Tibial artery (tissue), 4 donors: ENCODE measurements at places on chromosomes 2 and 18.

DNA sequence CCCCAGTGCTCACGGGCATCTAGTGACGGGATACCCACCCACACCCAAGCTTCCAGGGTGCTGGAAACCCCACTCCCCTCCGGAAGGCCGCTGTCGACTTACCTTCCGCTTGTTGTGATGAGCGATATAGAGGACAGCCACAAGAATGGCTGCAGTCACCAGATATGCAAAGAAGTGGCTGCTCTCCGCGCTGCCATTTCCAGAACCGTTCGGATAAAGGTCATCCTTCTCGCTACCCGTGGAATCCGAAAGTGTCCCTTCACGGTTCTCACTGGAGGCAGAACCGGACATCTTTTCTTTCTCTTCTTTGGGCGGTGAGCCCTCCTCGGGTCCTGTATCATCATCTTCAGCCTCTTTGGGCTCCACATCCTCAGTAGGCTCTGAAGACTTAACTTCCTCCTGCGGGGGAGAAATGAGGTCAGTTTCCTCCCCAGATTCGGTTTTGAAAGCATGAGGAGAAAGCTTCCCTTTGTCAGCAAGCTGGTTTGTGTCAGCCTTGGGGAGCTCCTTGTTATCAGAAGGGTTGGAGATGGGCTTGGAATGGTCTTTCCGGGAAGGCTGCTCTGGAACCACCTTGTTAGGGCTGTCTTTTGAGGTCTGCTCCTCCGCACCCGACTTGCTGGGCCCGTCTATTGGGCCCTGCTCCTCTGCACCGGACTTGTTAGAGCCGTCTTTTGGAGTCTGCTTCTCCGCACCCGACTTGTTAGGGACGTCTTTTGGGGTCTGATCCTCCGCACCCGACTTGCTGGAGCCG, 1.2 kb downstream of the TGOLN2 start:
- peak overlapping the region; percentile 96 for H3K27ac ChIP-seq
- DNase-seq = no peak
- peaks cover 33% of the 10 kb centered on the region for H3K4me1 ChIP-seq
- H3K36me3 ChIP-seq = peaks cover 41% of the 10 kb centered on the region

- H3K36me3 ChIP-seq = no peaks in the 10 kb centered on the region
- no peak overlapping the region for H3K27ac ChIP-seq
Measured at GRCh38 chr2:158505448-158505934, 48.7 kb downstream of the PKP4 start.

- H3K4me1 ChIP-seq = no peaks in the 10 kb centered on the region
- H3K27ac ChIP-seq = no peak overlapping the region
- H3K36me3 ChIP-seq = no peaks in the 10 kb centered on the region
- H3K27me3 ChIP-seq = no peaks in the 10 kb centered on the region
- DNase-seq = no peak
Measured at GRCh38 chr2:57523304-57523703, 523.3 kb upstream of the VRK2 start.

DNA sequence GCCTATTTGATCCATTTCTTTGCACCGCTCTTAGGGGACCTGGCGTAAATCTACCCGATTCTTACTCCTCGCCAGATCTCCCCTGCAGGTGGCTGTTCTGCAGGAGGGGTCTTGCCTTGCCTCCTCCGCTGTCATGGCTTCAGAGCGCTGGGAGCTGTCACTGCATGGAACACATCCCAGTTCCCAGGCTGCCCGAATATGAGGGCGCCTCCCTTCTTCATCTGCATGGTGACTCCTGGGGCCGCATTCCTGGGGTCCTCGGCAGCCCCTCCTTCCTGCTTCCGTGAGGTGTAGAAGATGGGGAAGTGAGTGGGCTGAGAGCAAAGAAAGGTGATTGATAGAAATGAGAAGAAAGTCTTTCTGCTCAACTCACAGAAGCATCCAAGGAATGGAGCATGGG, 27.3 kb upstream of the COPS8 start:
- H3K27ac ChIP-seq = no peak overlapping the region
- H3K4me1 ChIP-seq = peaks cover 22% of the 10 kb centered on the region
- H3K36me3 ChIP-seq = no peaks in the 10 kb centered on the region
- DNase-seq = no peak
- no peak overlapping the region for H3K4me3 ChIP-seq

GRCh38 chr18:1914489-1914888, 656.8 kb downstream of the METTL4 start:
- H3K36me3 ChIP-seq = no peaks in the 10 kb centered on the region
- H3K4me1 ChIP-seq = no peaks in the 10 kb centered on the region
- no peak overlapping the region for H3K27ac ChIP-seq
- no peaks in the 10 kb centered on the region for H3K27me3 ChIP-seq
- no peak overlapping the region for H3K4me3 ChIP-seq
- DNase-seq = no peak

GRCh38 chr2:177270531-177270930, 6.0 kb upstream of the NFE2L2 start:
- no peaks in the 10 kb centered on the region for H3K36me3 ChIP-seq
- H3K27ac ChIP-seq = no peak overlapping the region
- no peak for DNase-seq

DNA sequence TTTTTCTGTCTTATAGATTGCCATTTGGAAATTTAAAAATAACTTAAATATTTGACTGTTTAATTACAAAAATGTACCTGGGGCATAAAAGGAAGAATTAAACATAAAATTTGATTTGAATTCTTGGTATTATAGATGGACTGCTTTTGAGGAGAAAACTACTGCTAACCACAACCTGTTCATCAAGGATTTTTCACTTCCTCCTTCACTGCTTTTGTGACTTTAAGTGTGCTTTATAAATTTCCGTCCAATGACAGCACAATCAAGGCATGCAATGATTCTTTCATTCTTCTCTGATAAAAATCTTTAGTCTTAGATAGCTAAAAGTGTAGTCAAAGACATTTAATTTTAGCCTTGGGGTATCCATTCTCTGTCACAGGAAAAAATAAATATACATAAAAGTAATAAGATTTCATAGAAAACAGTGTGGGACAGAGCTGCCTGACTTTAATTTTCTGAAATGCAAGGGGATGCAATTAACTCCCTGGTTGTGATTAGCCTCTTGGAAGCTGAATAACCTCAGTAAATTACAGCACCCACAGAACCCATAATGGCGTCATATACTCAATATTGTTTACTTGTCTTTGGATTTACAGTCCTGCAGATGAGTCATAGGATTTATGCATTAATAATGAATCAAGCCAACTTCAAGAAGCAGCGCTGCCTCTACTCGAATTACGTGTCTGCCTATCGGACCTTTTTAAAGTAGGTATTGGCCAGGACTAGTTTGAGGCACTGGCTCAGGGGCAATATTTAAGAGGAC, 587.9 kb downstream of the NRXN1 start:
- H3K27me3 ChIP-seq = no peaks in the 10 kb centered on the region
- H3K4me3 ChIP-seq = no peak overlapping the region
- DNase-seq = no peak
- no peak overlapping the region for H3K27ac ChIP-seq

GRCh38 chr2:219175928-219176817, 552 bp downstream of the CNPPD1 start:
- H3K36me3 ChIP-seq = peaks cover 57% of the 10 kb centered on the region
- H3K4me3 ChIP-seq = peak overlapping the region; percentile 90
- peaks cover 40% of the 10 kb centered on the region for H3K4me1 ChIP-seq
- DNase-seq = peak; percentile 79
- H3K27ac ChIP-seq = peak overlapping the region; percentile 98
- H3K27me3 ChIP-seq = no peaks in the 10 kb centered on the region

GRCh38 chr2:170157025-170157684, 20.8 kb upstream of the MYO3B start:
- no peak overlapping the region for H3K27ac ChIP-seq
- no peak for DNase-seq
- no peaks in the 10 kb centered on the region for H3K36me3 ChIP-seq
- H3K4me3 ChIP-seq = no peak overlapping the region
- H3K27me3 ChIP-seq = no peaks in the 10 kb centered on the region

DNA sequence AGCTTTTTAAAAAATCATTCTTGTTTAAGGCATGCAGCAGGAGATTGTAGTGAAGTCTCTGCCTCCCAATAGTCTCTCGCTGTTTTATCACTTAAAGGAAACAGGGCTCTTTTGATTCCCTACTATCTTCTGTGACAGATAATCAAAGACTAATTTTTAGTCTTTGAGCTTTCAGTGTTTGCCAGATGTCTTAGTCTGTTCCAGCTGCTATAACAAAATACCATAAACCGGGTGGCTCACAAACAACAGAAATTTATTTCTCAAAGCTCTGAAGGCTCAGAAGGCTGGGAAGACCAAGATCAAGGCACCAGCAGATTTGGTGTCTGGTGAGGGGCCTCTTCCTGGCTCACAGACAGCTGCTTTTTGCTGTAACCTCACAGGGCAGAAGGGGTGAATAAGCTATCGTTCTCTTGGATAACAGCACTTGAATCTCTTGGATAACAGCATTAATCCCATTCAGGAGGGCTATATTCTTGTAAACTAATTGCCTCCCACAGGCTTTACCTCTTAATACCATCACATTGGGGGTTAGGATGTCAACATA, 37.8 kb upstream of the STAT4 start:
- DNase-seq = no peak
- no peaks in the 10 kb centered on the region for H3K27me3 ChIP-seq
- no peaks in the 10 kb centered on the region for H3K36me3 ChIP-seq
- H3K4me1 ChIP-seq = no peaks in the 10 kb centered on the region

GRCh38 chr2:97994476-97994875, 1.3 kb downstream of the TMEM131 start:
- no peak for DNase-seq

GRCh38 chr2:54524226-54524991, 68.3 kb downstream of the SPTBN1 start:
- peaks cover 23% of the 10 kb centered on the region for H3K4me1 ChIP-seq
- no peak overlapping the region for H3K4me3 ChIP-seq
- peak overlapping the region; percentile 9 for H3K27ac ChIP-seq

GRCh38 chr2:215379039-215379438, 56.8 kb downstream of the FN1 start:
- H3K27ac ChIP-seq = no peak overlapping the region
- no peaks in the 10 kb centered on the region for H3K27me3 ChIP-seq
- peaks cover 96% of the 10 kb centered on the region for H3K36me3 ChIP-seq
- no peak overlapping the region for H3K4me3 ChIP-seq
- no peaks in the 10 kb centered on the region for H3K4me1 ChIP-seq
- DNase-seq = no peak

GRCh38 chr18:9516437-9517064, 41.2 kb downstream of the RALBP1 start:
- no peak for DNase-seq
- H3K27ac ChIP-seq = peak overlapping the region; percentile 18
- H3K4me1 ChIP-seq = no peaks in the 10 kb centered on the region
- H3K27me3 ChIP-seq = no peaks in the 10 kb centered on the region

DNA sequence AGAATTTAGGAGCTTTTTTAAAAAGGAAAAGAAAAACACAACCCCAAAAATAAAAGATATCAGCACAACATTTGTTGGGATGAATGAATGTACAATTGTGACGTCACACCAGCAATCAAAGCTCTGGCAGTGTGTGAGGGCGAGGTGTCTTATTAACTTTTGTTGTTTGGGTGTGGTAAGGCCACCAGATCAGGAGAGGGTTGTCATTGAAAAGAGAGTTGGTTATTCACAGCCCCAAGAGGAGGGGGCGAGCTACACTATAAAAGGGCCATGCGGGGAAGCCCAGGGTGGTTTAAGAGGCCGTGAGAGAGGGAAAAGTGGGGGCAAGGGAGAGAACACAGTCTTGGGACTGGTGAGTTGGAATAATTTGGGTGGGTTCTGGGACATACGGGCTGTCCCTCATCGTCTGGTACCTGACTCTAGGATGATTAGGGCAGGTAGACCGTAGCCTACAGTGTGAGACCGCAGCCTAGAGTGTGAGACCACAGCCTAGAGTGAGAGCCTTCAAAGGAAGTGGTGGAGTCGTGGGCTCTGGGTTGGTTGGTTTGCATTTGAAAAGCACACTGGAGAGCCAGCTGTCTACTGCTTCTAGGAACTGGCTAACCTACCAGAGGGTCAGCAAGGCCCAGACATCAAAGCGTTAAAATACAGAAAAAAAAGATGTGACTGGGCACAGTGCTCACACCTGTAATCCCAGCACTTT, 128.4 kb downstream of the INO80D start:
- H3K4me3 ChIP-seq = no peak overlapping the region
- no peaks in the 10 kb centered on the region for H3K36me3 ChIP-seq
- no peak overlapping the region for H3K27ac ChIP-seq
- no peaks in the 10 kb centered on the region for H3K4me1 ChIP-seq
- H3K27me3 ChIP-seq = no peaks in the 10 kb centered on the region

DNA sequence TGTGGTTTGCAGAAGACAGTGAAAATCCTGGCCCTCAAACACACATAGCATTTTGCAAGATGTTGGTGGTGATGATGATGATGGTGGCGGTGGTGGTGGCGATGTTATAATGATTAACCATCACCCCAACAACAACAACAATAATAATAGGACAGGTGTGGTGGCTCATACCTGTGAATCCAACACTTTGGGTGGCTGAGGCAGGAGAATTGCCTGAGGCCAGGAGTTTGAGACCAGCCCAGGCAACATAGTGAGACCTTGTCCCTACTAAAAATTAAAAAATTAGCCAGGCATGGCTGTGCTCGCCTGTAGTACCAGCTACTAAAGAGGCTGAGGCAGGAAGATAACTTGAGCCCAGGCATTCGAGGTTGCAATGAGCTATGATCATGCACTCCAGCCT, 3.8 kb downstream of the VIT start:
- H3K27me3 ChIP-seq = no peaks in the 10 kb centered on the region
- no peaks in the 10 kb centered on the region for H3K36me3 ChIP-seq
- no peak overlapping the region for H3K4me3 ChIP-seq
- DNase-seq = no peak
- peaks cover 9% of the 10 kb centered on the region for H3K4me1 ChIP-seq

DNA sequence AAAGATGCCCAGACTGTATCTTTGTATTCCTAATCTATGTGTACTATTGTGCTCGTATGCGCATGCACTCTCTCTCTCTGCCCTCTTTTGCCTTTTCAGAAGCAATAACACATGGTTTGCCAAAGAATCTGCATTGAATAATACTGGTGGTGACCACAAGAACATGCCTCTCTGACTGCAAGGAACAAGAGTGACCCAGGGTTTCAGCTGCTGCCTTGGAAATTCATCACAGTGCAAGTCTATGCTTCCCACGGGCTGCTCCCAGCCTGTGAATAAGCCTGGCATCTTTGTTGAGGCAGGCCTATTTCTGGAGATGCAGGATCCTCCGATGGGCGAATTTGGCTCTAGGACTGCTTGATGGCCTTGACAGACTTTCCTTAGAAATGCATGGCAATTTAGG, 689.4 kb upstream of the FANCL start:
- no peak for DNase-seq
- no peaks in the 10 kb centered on the region for H3K27me3 ChIP-seq
- H3K36me3 ChIP-seq = no peaks in the 10 kb centered on the region
- no peaks in the 10 kb centered on the region for H3K4me1 ChIP-seq
- no peak overlapping the region for H3K27ac ChIP-seq

DNA sequence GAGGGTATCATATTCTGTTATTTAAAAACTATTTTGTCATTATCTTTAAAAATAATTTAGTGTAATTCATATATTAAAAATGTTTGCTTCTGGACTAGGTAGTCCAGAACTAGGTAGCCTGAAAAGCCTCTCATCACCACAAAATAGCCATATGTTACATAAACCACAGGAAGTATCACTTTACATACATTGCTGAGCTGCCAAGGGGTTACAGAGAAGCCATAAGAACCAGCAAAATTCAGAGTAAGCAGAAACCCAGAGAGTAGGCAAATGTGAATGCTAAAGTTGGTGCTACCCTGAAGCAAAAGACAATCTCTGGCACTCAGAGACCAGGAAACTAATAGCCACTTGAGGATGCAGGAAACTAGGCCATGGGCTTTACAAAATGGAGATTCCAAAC, 60.9 kb downstream of the LOXHD1 start:
- no peaks in the 10 kb centered on the region for H3K4me1 ChIP-seq
- no peak overlapping the region for H3K4me3 ChIP-seq
- H3K27ac ChIP-seq = no peak overlapping the region
- no peaks in the 10 kb centered on the region for H3K27me3 ChIP-seq
- DNase-seq = no peak
